ENCODE measurements at places on chromosomes 2 and 18. TPM values are rescaled to one million over a fixed set of nuclear protein-coding genes. Genes with fewer than 3 reads are reported as not detected.

GRCh38 chr18:5537860-5538259 lies 5.9 kb downstream of the EPB41L3 start:
- DNase-seq = no peak

- DNase-seq = no peak
Observed at GRCh38 chr2:60095903-60096302, 457.6 kb downstream of the BCL11A start.

DNA sequence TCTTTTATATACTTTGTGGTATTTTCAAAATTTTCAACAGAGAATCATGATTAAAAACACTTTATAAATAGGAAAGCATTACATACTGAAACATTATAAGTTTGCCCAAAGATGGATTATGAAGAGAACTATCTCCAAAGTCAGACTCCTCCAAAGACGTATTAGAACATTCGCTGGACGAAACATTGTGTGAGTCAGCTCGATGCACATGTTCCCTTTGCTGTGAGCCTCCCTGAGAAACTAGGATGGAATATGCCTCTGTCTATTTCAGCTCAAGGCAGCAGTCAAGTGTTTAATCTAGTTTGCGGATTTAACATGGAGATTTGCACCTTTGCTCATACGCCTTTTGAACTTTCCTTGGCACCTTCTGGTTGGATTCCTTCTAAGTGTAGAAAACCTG lies 92.2 kb upstream of the NCKAP5 start:
- no peak for DNase-seq

DNA sequence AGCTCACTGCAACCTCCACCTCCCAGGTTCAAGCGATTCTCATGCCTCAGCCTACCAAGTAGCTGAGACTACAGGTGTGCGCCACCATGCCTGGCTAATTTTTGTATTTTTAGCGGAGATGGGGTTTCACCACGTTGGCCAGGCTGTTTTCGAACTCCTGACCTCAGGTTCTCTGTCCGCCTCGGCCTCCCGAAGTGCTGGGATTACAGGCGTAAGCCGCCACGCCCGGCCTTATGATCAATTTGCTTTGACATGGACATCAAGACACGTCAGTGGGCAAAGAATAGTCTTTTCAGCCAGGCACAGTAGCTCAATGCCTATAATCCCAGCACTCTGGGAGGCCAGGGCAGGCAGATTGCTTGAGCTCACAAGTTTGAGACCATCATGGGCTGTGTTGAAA lies 48.0 kb upstream of the CABYR start:
- no peak for DNase-seq

SERPINB7 gene
- total RNA-seq = 0.27 TPM

CFAP221 gene
- not detected for total RNA-seq

DNA sequence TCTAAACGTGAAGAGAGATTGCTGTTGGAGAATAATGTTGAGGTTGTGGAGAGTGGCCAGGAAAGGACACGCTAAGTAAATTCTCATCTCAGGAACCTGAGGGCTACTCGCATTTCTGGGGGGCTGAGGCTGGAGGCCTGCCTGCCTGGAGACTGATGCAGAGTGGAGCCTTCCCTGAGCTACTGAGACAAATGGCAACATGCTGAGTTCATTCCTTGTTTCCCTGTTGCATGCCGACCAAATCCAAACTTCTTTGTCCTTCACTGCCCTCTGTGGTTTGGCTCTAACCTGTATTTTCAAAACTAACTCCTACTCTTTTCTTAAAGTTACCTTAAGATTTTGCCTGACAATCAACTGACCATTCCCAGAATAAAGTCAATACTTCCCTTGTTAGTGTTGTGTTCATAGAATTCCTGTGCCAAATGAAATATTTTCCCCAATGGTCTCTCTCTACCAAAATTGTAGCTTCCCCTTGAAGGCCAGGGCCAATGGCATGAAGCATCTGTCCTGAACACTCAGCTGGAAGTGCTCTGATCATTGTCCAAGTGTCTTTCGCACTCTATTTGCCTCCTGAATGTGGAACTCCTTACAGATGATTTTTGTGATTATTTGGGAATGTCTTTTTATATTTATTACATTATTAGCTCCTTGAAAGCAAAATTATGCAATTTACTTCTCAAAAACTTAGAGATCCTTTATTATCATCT lies 1085.6 kb downstream of the SOCS6 start:
- peak; percentile 48 for DNase-seq

CIDEA gene
- not detected for total RNA-seq

DNAJC5G gene
- total RNA-seq = not detected

- no peak for DNase-seq
Observed at GRCh38 chr2:64750817-64751285, 97.1 kb upstream of the SERTAD2 start.

- no peak for DNase-seq
Observed at GRCh38 chr2:169983506-169983905, 156.3 kb downstream of the UBR3 start.
